ENCODE measurements at places on chromosomes 7 and 10. TPM values are rescaled to one million over a fixed set of nuclear protein-coding genes. Genes with fewer than 3 reads are reported as not detected.

ANKRD2 gene
- total RNA-seq, result 0.37 TPM

CDK14 gene
- total RNA-seq, result 14.5 TPM

TAS2R41 gene
- total RNA-seq, result not detected

PPP1R9A gene
- 13.2 TPM for total RNA-seq

VAX1 gene
- total RNA-seq, result 0.41 TPM

HYAL4 gene
- total RNA-seq, result 0.05 TPM

CREB5 gene
- 3.0 TPM for total RNA-seq

RARRES2 gene
- total RNA-seq, result not detected

SH3PXD2A gene
- total RNA-seq, result 34.7 TPM

NUTM2D gene
- 1.7 TPM for total RNA-seq

HKDC1 gene
- 5.4 TPM for total RNA-seq

PRSS2 gene
- total RNA-seq, result not detected

Data from A375 (cell line).